ENCODE measurements at places on chromosomes 2 and 18.
A peak's percentile ranks its signal among the peaks of the same experiment; 100 is the strongest.

GRCh38 chr2:177501186-177501585, 108.6 kb downstream of the AGPS start:
- no peak for DNase-seq

GRCh38 chr2:101330253-101330933, 21.9 kb upstream of the RNF149 start:
- peak; percentile 25 for DNase-seq

GRCh38 chr2:240142256-240142775, 1.9 kb upstream of the OTOS start:
- no peak for DNase-seq

- no peak for DNase-seq
Observed at GRCh38 chr2:46748121-46748520, 167.5 kb downstream of the MCFD2 start.

GRCh38 chr2:183079139-183079775, 710 bp downstream of the DUSP19 start:
- peak; percentile 53 for DNase-seq

- DNase-seq: no peak
Observed at GRCh38 chr2:74019516-74019915, 34.8 kb downstream of the TET3 start.

DNA sequence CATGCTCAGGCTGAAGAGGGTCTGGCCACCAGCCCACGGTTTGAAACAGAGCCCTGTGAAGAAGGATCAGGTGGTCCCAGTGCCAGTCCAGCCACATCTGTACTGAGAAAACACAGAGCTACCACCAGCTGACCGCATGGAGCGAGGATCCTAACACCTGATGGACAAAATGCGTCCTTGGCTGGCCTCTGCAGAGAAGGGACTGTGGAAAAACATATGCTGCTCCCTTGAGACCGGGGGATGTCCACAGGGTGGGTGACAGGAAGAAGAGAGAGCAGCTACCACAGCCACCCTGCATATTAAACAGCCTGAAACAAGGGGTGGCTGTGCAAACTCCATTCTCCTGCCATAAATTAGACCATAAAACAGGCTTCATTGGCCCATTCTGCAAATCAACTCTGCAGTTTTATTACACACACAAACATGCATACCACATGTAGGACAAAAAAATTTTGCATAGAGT, 137.2 kb downstream of the BCL2 start:
- no peak for DNase-seq

- DNase-seq: no peak
Observed at GRCh38 chr2:221553333-221553732, 18.8 kb downstream of the EPHA4 start.

GRCh38 chr2:8594731-8595427, 87.0 kb upstream of the ID2 start:
- no peak for DNase-seq

DNA sequence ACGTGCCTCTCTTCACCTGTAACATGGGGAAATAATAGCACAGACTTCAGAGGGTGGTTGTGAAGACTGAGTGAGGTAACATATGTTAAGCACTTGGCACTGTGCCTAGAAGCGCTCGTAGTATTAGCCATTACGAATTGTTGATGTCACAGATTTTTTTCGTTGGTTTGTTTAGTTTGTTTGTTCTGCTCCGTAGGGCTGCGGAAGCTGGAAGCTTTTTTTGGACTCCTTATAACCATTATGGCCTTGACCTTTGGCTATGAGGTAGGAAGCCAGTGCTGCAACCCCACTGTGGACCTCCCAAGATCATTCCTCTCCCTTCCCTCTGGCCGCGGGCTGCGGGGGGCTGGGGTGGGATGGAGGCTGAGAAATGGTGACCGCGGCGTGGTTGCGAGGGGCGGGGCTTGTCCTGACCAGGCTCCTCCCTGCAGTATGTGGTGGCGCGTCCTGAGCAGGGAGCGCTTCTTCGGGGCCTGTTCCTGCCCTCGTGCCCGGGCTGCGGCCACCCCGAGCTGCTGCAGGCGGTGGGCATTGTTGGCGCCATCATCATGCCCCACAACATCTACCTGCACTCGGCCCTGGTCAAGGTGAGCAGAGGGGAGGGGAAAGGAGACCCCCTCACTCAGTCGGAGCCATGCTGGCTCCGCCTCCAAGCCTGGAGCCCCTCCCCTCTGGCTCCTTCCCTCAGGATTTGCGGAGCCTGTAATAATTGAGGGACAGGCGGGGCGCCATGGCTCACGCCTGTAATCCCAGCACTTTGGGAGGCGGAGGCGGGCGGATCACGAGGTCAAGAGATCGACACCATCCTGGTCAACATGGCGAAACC, 5.5 kb downstream of the SLC11A1 start:
- DNase-seq: peak; percentile 89

DNA sequence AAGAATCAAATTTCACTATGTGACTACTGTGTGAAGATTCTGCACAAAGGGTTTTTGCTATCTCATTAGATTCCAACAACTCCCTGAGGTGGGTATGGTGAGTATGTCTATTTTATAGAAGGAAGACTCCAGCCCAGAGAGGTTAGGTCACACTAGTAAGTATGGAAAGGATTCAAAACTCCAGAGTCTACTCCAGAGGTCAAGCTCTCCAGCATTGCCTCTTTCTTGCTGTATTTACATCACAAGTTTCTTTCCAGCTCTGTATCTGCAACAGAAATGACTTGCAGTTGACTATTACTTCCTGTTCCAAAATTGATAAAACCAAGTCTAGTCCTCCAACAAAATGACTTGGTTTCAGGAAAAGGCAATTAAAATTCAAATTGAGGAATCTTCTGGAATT, 2.1 kb downstream of the COL4A4 start:
- no peak for DNase-seq

- DNase-seq: no peak
Observed at GRCh38 chr2:223102040-223102400, 50.0 kb downstream of the KCNE4 start.

DNA sequence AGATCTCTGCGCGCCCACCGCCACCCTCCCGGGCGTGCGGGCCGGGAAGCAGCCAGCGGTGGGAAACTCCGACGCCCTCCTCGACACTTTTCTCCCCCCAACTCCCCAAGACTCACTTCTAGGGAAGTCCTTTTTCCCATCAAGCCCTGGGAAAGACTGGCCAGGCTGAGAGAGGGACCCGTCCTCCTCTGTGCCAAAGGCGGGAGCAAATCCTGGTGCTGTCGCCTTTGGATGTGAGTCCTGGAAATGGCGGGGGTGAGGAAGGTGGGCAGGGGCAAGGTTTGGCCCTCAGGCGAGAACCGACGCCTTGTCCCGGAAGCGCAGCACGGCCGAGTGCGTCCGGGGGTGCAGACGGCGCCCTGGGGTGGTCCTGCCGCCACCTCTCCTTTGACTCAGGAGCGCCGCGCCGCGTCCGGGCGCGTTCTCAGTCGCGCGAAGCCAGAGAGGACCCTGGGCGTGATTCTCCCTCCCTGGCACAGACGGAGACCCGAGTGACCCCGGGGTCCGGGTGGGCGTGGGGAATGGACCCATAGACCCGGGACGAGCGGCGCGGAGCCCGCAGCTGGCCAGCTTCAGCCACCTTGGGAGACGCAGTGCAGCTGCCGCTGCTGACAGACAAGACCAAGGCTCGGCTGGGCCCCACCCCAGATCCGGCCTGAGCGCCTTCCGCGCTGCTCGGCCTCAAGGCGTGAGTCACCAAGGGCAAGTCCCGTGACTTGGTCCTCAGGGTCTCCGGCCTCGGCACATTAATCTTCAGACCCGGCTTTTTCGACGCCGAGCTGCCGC, 3.5 kb upstream of the LBX2 start:
- DNase-seq: peak; percentile 73

DNA sequence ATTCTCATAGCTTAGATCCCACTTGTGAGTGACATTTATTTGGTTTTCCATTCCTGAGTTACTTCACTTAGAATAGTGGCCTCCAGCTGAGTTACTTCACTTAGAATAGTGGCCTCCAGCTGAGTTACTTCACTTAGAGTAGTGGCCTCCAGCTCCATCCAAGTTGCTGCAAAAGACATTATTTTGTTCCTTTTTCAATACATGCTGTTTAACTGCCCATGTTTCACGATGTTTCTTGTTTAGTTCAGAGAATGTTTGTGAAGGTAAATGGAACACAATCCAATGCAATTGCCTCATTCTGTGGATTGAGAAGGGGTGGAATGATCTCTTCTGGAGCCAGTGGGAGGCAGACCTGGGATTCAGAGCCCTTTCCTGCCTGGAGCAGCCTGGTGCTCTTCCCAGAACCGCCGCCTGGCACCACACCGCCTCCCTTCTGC, 273.5 kb upstream of the ATP5MC3 start:
- no peak for DNase-seq

DNA sequence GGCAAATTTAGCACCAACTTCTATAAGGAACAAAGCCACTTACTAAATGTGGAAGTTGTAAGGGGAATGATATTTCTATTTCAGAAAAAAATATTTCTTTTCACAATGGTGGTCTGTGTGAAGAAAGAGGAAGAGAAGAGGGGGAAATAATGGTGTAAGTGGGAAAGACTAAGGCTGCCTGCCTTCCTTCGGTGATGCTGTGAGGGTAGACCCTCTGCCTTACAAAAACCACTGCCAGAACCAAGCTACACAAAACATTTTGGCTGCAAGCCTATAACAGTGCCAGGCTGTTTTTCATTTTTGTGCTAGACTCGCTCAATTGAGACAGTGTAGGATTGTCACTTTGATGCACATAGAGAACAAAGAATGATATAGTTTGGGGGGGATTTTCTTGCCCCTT, 286.6 kb downstream of the ZEB2 start:
- peak; percentile 74 for DNase-seq

GRCh38 chr2:215432759-215433594, 2.9 kb downstream of the FN1 start:
- DNase-seq: no peak

DNA sequence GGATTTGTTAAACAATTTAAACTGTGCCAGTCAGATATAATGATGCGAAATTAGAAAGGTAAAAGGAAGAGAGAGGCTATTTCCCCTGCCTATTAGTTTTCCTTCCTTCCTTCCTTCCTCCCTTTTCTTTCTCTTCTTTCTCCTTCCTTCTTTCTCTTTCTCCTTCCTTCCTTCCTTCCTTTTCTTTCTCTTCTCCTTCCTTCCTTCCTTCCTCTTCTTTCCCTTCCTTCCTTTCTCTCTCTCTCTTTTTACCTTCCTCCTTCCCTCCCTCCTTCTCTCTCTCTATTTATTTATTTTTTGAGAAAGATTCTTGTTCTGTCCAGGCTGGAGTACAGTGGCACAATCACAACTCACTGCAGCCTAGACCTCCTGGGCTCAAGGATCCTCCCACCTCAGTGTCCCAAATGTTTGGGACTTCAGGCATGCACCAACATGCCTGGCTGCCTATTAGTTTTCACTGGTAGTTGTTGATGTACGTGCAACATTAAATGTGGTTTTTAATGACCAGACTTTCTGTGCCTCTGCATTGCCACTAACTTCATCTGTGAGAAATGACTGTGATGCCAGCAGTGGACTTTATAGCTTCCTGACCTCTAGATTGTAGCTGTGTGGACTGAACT, 48.7 kb upstream of the NFE2L2 start:
- DNase-seq: no peak

GRCh38 chr2:181169503-181169902, 189.1 kb downstream of the UBE2E3 start:
- DNase-seq: no peak

- DNase-seq: peak; percentile 90
Observed at GRCh38 chr18:41906528-41907146, 48.4 kb upstream of the PIK3C3 start.

- DNase-seq: no peak
Observed at GRCh38 chr2:152466041-152466440, 131.1 kb downstream of the FMNL2 start.

DNA sequence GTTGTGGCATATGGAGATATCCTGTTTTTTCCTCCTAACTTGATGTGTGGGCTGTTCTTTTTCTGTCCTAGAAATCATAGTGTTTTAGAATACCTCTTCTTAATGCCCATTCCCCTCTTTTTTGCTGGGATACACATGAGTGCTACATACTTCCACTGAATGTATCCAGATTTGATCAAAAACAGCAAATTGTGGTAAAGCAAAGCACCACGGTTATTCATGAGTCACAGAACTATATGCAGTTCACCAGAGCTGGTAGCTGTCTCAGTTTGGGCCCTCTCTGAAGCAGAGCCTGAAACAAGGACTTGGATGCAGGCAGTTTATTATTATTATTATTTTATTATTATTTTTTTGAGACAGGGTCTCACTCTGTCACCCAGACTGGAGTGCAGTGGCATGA, 69.9 kb upstream of the CTLA4 start:
- DNase-seq: no peak

DNA sequence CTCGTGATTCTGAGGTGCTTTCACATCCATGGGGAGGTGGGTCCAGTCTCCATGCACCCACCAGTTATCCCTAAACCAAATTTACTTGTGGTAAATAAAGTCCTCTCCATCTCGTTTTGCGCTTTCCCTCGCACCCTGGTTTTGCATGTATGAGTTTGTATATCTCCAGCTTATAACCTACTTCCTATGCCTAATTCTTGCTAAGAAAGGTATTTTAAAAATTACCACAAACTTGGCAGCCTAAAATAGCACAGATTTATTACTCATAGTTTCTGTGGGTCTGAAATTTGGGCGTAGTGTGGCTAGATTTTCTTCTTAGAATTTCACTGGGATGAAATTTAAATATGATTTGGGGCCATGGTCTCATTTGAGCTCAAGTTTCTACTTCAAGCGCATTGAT, 511.5 kb downstream of the NYAP2 start:
- DNase-seq: no peak

GRCh38 chr2:217415316-217415715, 555.5 kb upstream of the TNP1 start:
- DNase-seq: no peak

- DNase-seq: peak; percentile 36
Observed at GRCh38 chr2:61177727-61178549, 15.9 kb downstream of the C2orf74 start.

- no peak for DNase-seq
Observed at GRCh38 chr18:75199327-75199726, 9.6 kb downstream of the PTGR3 start.

DNA sequence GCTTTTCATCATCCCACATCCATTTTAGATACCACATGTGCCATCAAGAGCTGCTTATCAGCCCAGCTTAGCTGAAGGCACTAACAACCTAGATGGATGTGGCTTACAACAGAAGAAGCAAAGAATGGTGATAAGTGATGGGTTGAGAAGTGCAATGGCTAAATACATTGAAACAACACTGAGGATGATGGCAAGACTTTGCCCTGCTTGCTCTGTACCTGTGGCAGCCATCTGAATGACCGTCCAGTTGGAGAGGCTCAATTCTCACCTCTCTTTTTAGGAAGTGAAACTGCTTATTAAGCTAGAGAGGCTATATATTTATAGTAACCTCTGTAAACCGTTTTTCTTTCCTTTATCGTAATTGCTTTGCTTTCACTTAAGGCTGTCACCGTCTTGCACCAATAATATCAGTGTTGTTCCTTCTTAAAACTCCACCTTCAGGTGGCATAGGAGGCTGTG, 5.7 kb downstream of the GPATCH11 start:
- no peak for DNase-seq

- no peak for DNase-seq
Observed at GRCh38 chr2:217631115-217631514, 371.7 kb downstream of the TNS1 start.

Data from common myeloid progenitor, CD34-positive (primary cell).